Bone marrow (tissue), 2 donors: ENCODE measurements at places on chromosomes 16 and 17.

- no peak for DNase-seq
Measured at GRCh38 chr17:16971458-16972338, at the start of gene TNFRSF13B. TSS of gene TNFRSF13B (minus strand) at chr17:16972118. CDS start at chr17:16972075, 43 bp downstream.

DNA sequence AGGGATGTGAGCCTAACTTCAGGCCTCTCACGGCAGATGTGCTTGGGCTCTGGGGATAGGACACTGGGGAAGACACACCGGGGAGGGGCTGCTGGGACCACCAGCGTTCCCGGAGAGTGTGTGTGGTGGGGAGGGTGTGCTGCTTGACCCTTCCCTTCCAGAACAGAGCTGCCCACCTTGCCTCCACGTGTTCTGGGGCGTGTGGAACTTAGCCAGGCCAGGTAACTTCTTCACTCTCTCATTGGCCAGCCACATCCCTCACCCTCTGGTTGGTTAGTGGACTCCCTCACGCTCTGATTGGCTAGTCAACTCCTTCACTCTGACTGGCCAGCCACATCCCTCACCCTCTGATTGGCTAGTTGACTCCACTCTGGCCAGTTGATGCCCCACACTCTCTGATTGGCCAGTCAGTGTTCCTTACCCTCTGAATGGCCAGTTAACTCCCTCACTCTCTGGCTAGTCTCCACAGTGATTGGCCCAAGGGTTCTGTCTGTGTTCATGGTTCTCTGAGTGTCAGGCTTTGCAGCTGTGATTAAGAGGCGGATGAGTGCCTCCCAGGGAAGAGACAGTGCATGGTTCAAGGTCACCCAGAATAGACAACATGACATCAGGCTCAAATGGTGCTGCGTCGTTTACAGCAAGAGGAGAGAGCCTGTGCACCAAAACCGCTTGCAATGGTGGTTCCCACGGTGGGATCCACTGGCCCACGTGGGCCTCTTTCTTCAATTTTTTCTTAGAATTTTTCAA is 10.0 kb downstream of the TMEM235 start:
- no peak for DNase-seq

DNA sequence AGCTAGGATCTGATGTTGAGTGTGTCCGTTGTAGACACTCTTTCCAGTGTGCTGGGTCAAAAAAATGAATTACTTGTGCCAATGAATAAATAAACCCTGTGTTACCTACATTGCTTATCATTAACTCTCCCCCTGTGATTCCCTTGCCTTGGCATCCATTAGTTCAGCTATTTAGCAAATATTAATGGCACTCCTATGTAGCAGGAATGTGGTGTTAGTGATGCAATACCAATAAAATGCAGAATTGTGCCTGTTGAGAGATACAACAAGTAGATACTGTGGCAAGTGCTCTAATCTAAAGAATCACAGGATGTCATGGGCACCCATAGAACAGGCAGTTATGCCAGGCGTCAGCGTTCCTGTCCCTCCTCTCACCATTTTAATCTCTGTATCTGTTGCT is 343.2 kb downstream of the PMP22 start:
- no peak for DNase-seq

DNA sequence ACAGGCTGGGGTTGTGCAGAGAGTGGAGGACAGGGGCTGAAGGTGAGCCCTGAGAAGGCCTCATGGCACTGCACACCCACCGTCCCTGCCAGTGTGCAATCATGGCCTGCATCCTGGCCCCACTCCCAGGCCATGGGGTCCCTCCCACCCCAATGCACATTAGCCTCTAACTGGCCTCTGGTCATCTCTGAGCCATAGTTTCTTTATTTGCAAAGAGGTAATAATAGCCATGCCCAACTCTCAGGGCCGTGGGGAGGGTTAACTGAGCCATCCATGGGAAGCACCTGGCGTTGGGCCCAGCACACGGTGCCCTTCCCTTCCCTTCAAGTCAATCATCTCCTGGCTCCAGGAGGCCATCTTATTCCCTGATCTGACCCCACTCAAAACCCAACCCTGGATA is 10.8 kb upstream of the ITGA3 start:
- no peak for DNase-seq

DNA sequence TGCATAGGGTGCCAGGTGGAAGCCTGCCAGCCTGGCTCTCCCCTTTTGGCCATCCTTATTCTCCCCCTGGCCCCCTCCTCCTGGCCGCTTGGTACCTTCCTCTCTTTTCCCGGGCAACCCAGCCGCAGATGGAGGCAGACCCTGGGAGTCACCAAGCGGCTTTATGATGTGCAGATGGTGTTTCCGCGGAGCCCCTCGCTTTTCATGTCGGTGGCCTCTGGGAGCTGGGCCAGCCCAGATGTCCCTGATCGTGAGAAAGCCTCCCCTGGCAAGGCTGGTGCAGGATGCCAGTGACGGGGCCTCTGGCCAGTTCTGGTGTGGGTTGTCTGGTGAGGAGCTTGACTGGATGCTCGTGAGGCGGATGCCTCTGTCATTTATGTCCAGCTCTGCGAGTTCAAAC is 18.0 kb upstream of the BRD7 start:
- no peak for DNase-seq

GRCh38 chr17:37466471-37466870 is 23.2 kb upstream of the DUSP14 start:
- no peak for DNase-seq

- no peak for DNase-seq
Measured at GRCh38 chr17:16511593-16511992, 19.6 kb upstream of the LRRC75A start.

GRCh38 chr16:81174644-81175324 is 63.7 kb upstream of the BCO1 start:
- DNase-seq = no peak

- no peak for DNase-seq
Measured at GRCh38 chr16:54974367-54974766, 43.7 kb downstream of the IRX5 start.

- no peak for DNase-seq
Measured at GRCh38 chr17:17680477-17681186, 626 bp upstream of the RAI1 start.

GRCh38 chr17:44277976-44278375 is 10.0 kb upstream of the SLC4A1 start:
- no peak for DNase-seq

DNA sequence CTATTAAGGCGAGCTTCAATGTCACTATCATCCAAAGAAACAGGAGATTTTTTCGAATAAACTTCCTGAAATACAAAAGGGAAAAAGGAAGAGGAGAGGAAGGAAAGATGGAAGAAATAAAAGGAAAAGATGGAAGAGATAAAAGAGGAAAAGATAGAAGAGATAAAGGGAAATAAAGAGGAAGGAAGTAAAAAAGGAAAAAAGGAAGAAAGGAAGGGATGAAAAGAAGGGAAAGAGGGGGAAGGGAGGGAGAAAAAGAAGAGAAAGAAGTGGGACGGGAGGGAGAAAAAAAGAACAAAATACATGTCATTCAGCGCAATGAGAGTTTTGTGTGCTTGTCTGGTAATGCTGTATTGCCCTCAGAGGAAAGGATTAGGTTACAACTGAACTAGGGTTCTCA is 62.2 kb downstream of the CEP112 start:
- no peak for DNase-seq

GRCh38 chr17:64051153-64051552 is 30.7 kb upstream of the ICAM2 start:
- no peak for DNase-seq

DNA sequence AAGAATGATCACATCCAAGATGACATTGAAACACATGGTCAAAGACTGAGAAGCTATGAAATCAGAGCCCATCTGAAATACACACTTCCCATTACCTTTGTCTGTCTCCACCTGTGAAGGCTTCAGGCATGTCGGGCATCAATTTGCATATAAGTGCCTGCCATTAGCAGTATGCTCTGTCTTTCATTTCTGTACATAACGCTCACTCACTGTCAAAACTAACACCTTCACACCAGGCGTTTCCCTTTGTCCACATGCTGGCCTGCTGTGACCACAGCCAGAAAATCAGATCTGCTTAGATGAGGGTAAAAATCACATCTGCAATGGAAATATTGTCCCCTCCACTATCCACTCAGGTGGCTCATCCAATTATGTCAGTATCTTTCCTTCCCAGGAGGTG is 524.8 kb downstream of the TOX3 start:
- no peak for DNase-seq

DNA sequence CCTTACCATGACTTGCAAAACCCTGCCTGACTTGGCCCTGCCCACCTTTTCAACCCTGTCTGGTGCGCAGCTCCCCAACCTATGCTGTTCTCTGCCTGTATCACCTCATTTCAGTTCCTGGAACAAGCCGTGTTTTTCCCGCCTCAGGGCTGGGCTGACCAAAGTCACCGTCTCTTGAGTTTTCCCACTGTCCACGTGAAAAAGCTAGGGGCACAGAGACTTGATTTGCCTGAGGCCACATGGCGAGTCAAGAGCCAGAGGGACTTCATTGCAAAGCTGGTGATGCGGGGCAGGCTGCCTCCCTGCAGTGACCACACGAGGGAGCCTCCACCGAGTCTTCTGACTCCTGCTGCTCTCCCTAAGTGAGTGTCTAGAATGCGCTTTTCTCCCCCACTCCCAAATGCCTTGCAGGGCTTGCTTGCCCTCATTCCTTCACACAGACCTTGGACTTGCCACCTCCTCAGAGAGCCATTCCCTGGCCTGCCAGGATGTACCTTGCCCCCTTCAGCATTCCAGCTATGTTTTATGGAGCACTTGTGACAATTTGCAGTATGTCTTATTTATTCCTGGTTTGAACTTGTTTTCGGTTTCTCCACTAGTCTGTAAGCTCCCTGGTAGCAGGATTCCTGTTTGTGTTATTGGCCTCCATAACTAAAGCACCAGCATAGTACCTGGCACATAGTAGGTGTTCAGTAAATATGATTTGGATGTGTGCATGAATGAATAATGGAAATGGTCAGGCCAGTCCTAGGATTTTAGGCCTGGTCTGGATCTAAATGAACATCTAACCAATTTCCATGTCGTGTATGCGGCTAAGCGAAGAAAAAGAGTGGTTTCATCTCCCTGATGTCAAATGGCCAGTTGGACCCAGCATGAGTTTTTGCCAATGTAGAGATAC is 252.3 kb downstream of the SNX29 start:
- DNase-seq = peak; percentile 39
